ENCODE measurements at places on chromosomes 13 and 19.

GRCh38 chr19:40023969-40024368 is 27.1 kb downstream of the ZNF546 start:
- DNase-seq, result no peak

- no peak for DNase-seq
Measured at GRCh38 chr13:108342369-108343289, 73.1 kb downstream of the TNFSF13B start.

DNA sequence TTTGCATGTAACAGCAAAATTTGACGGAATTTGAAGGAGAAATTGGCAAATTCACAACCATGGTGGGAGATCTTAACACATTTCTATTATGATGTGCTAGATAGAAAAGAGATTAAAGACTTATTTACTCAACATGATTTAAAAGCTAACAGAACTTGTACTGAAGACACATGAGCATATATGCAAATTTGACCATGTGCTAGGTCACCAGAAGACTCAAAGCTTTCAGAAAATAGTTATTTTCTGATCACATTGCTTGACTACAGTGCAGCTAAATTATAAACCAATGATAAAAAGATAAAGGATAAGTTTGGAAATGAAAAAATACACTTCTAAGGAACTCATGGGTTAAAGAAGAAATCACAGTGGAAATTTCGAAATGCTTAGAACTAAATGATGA is 9.1 kb downstream of the GPR183 start:
- DNase-seq, result no peak

- no peak for DNase-seq
Measured at GRCh38 chr19:5891572-5891937, 12.0 kb downstream of the NDUFA11 start.

- no peak for DNase-seq
Measured at GRCh38 chr19:7979011-7979410, 26.4 kb downstream of the ELAVL1 start.

GRCh38 chr13:77928909-77929308 is 10.3 kb upstream of the EDNRB start:
- no peak for DNase-seq

DNA sequence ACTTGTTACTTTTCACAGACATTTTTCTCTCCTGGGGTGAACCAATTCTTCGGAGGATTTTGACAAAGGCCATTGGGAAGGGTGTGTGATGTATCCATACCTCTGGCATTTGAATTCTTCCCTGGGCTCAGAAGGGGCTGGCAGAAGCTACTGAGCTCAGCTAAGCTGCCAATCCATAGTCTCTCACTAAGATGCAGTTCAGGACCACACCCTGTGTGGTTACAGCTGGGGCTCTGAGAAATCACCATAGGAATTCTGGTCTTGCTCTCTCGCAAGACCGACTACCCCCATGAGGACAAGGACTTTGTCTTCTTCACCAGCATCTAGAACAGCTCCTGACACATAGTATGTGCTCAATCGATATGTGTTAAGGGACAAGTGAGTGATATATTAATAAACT is 6.0 kb downstream of the C13orf42 start:
- DNase-seq, result no peak

- no peak for DNase-seq
Measured at GRCh38 chr13:58542530-58542929, 911.0 kb downstream of the PCDH17 start.

- DNase-seq, result no peak
Measured at GRCh38 chr13:90493667-90494066, 853.8 kb upstream of the MIR17HG start.

GRCh38 chr19:49019242-49019932 is 2.5 kb upstream of the LHB start:
- DNase-seq, result no peak

GRCh38 chr19:41530761-41531301 is 45.1 kb upstream of the CEACAM21 start:
- no peak for DNase-seq

DNA sequence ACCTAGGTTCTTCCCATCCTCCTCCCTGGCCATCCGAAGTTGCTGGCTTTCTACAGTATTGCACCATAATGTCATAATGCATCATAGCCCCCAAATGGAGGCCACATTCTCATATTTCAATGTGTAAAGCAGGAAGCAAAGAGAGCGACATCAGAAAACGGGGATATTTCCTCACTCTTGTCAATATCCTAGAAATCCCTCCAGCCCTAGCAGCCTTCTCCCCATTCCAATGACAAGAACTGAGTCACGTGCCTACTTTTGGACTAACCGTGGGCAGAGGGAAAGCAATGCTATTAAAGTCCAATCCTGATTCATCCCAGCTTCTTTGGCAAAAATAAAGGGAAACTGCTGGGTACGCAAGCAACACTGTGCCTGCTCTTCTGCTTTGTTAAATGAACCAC is 4.3 kb upstream of the RAP2A start:
- DNase-seq, result no peak

Data from NCI-H1436 treated with DMSO at 0.1 percent for 48 hours (cell line).